ENCODE measurements at places on chromosomes 7 and 10.

DNA sequence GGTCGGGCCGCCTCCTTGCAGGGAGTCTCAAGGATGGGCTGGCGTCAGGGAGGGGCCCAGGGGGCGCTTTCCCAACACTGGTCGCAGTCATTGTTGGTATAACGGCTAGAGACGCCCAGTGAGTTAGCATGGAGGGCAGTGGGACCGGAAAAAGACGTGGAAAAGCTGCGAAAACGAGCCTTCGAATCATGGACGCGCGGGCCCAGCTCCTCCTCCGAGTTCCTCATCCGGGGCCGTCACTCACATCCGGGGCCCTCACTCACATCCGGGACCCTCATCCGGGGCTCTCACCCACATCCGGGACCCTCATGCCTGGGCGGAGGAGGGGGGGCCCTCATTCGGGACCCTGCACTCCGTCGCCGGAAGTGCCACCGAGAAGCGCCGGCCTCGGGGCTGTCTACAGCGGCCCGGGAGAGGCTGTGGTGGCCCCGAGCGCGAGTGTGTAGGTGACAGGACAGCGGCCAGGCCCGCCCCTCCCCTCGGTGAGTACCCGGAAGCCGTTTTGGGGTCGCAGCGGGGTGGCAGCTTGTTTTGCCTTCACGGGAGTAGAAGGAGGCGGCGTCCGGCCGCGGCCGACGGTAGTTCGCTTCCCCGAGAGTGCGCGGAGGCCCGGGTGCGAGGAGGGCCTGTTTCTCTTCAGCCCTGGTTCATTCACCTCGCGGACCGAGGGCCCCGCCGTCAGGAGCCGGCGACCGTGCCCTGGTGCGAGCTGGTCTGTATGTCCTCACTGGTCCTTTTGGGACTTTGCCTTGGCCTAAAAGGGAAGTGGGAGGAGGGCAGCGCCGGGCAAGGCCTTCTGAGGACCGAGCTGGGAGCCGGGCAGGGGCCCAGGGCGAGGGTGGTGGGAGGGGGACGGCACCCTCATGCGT is at the start of gene ZNF655:
TSS of gene ZNF655 (plus strand) at position 337 of the 869 bp plus-strand sequence. CDS start 1,918 bp downstream, outside the sequence.
- peak; percentile 95 for DNase-seq

GRCh38 chr7:30327813-30328212 is 43.4 kb downstream of the ZNRF2 start:
- DNase-seq, result no peak

DNA sequence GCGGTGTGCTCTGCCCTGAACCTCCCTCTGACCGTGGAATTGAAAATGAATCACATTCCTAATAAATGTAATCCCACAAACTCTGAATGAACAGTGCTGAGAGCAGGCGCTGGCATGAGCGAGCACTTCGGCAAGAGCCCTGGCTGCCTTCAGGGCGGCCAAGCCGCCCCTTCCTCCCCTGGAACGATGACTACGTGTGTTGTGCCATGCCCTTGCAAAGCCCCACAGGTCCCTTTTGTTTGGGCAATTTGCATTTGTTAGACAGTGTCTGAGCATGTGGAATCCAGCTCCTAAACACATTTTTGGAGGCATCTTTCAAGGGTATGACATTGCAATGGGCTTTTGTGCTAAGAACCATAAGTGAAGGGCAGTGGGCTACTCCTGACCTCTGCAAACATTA is 95.6 kb upstream of the MKI67 start:
- peak; percentile 16 for DNase-seq

GRCh38 chr7:1530946-1531262 is 402 bp downstream of the MAFK start:
- DNase-seq, result no peak

DNA sequence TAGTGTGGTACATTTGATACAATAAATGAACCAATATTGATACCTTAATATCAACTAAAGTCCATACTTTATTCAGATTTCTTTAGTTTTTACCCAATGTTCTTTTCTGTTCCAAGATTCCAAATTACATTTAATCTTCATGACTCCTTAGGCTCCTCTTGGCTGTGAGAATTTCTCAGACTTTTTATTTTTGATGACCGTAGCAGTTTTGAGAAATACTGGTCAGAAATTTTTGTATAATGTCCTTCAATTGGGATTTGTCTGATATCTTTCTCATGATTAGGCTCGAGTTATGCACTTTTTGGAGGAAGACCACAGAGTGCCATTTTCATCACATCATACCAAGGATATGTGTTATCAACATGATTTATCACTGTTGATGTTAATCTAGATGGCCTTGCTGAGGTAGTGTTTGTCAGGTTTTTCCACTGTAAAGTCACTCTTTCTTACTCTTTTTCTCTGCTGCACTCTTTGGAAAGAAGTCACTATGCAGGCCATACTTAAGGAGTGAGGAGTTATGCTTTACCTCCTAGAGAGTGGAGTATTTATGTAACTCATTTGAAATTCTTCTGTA is 12.9 kb upstream of the ENTPD1 start:
- no peak for DNase-seq

DNA sequence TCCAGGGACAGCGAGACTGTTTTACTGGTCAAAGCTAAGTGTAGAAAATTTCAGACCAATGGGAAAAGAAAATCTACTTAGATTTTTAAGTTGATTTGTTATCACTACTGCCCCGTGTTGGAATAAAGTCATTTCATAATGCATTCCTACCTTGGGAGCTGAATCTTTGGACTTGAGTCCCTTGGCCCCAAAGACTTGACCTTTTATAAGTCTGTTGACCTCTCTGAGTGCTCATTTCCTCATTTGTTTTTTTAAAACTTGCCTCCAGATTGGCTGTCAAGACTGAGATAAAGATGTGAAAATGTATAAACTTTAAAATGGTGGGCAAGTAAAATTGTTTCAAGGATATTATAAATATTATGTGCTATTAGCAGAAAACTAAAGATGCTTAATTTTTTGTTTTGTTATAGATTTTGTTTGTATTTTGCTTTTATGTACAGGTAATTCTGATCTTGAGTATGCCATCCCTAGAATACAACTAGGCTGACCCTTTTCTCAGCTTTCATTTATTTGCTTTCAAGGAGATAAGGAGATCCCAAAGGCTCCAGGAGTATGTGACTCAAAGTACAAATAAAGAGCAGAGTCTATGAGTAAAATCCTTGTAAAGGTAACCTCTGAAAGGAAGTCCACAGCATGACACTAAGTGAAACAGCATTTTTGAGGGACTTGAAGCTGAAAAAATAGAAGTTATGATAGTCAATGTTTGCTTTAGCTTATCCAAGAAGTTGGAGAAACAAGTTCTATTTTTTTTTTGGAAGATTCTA is 54.6 kb downstream of the TMEM26 start:
- DNase-seq, result no peak

- DNase-seq, result no peak
These were observed 46.2 kb upstream of the CCDC3 start for GRCh38 chr10:13047529-13048206.

DNA sequence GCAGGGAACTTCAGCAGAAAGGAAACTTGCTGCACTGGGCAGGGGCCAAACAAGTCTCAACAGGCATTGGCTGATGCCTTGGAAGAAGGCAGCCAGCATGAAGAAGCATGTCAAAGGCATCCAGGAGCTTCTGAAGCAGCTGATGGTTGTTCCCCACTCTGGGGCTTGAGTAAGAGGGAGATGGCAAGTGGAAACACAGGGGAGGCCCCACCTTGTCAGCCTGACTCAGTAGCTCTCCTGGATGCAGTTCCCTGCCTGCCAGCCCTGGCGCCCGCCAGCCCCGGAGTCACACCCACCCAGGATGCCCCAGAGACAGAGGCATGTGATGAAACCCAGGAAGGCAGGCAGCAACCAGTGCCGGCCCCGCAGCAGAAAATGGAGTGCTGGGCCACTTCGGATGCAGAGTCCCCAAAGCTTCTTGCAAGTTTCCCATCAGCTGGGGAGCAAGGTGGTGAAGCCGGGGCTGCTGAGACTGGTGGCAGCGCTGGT is 96.5 kb downstream of the TACC2 start:
- no peak for DNase-seq

DNA sequence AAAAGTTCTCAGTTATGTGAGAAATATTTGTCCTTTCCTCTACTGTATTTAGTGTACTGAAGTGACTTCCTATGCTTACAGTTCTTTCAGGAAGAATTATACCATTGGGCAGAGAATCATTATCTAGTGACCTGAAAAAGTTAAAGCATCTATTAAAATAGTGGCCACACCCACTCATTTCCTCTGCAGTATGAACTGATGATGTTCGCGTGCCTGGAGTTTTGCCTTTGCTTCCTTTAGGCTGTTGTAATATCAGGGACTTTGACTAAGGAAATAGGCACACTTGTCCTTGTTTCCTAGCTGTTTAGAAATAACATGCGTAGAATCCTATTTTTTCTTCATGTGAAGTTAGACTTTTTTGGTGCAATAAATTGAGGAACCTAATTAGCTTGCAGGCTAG is 100.7 kb downstream of the ZMYND11 start:
- DNase-seq, result no peak

GRCh38 chr7:93030605-93031225 is 87.1 kb downstream of the SAMD9 start:
- DNase-seq, result no peak

- DNase-seq, result peak; percentile 76
These were observed 220.9 kb downstream of the C7orf25 start for GRCh38 chr7:42690794-42691639.

DNA sequence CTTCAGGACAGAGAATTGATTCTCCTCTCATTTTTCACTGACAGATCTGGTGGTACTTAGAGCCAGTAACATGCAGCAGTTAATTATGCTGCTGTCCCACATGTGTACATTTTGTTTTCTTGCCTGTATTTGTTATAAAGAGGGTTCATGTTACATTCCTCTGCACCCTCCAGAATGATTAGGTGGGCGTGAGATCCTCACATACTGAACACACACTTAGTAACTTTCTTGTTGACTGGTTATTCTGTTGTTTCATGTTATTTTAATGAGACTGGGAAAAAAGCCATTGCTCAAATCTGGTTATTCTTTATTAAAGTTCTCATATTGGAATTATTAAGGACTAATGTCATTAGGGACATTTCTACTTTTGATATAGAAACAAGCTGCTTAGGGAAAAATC is 409.1 kb downstream of the SDK1 start:
- no peak for DNase-seq

- DNase-seq, result no peak
These were observed 50.1 kb upstream of the SRPK2 start for GRCh38 chr7:105438847-105439173.

DNA sequence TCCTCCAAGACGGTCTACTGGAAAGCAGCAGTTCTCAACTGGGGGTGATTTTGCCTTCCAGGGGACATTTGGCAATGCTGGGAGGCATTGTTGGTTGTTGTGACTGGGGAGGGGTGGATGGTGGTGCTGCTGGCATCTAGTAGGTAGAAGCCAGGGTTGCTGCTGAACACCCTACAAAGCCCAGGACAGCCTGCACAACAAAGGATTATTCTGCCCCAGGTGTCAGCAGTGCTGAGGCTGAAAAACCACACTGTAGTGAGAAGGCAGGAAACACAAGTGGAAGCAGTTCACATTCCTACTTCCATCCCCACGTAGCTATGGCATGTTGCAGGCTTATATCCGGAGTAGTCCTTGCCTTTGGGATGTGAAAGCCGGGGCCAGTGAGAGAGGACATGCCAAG is 86.9 kb downstream of the AOAH start:
- peak; percentile 45 for DNase-seq

GRCh38 chr7:2471396-2471795 is 4.8 kb downstream of the GRIFIN start:
- peak; percentile 30 for DNase-seq

DNA sequence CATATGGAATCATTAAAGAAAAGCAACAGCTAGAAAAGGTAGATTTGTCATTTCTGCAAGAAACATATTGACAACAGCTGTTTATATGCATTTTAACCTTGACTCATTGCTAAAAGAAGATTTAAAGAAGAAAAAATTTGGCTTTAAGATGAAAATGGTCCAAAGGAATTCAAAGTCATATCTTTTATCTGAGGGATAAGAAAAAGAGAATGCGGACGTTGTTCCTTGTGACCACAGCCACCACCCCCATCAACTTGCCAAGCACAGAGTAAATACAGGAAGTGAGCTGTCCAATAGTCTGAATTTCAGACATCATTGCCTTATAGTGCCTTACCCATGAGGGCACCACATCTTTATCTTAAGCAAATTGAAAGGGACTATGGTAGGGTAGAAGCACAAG is 7.3 kb upstream of the CRPPA start:
- DNase-seq, result no peak

GRCh38 chr10:74432841-74433594 is 282.0 kb downstream of the ADK start:
- no peak for DNase-seq

GRCh38 chr7:66255534-66256100 is 50.5 kb downstream of the TPST1 start:
- DNase-seq, result no peak

DNA sequence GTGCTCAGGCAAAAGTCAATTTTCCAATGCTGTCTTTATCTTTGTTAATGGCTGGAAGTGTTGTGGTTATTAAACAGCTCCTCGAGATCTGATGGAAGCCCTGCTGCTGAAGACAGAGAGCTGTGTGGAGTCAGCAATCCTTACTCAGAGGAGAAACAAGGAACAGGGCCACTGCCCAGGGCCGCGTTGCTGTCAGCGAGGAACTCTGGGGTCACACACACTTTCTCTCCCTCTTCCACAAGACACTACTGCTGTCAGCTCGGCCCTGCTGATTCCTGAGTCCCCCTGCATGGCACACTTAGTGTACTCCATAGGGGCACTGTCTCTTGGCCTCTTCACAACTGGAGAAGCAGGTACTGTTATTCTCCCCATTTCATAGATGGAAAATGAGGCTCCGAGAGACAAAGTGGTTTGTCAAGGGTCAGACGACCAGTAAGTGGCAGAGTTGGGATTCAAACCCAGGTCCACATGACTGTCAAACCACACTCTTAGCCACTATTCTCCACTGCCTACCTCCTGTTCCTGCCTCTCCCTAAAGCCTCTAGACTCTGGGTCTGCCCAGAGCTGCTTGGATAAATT is 29.3 kb upstream of the PDCD4 start:
- no peak for DNase-seq

DNA sequence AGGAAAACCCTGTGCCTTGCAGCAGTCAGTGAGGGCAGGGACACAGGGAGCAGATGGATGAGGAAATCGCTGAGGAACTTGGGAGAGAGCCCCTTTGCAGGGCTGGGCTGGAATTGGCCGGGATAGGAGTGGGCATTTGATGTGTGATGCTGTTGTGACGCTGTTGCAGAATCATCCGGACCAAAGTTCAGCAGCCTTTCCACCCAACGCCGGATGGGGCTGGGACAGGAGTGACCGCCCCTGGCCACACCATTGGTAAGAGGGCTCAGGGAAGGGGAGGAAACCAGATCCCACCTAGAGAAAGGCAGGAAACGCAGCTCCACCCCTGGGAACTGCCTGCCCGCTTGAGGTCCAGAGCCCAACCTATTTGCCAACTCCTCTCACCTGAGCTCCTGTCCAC is 33.9 kb downstream of the PAX2 start:
- no peak for DNase-seq

GRCh38 chr7:22697876-22698606 is 29.0 kb upstream of the IL6 start:
- peak; percentile 79 for DNase-seq

Data from ELF-1 (cell line).